T-helper 2 cell (primary cell): ENCODE measurements at places on chromosomes 4 and X.

- no peak for DNase-seq
These were observed 765.3 kb upstream of the GRIA3 start for GRCh38 chrX:122418758-122419157.

DNA sequence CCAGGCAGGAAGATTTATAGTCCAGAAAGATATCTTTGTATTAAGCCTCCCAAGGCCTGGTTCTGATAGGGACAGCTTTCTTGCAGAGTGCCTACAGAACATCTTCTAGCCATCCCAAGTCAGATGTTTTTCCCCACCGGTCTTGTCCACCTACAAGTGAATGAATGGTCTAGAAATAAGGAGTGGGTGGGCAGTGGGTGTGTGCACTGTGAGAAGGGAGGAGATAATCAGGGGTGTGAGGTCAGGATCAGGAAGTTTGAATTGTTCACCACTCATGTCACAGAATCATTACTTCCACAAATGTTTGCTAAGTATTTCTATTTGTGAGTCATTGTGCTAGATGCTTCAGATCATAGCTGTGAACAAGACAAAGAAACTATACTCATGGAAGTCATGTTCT lies 332.6 kb downstream of the NKX6-1 start:
- no peak for DNase-seq

GRCh38 chrX:20382518-20383297 lies 116.0 kb upstream of the RPS6KA3 start:
- no peak for DNase-seq

- DNase-seq, result no peak
These were observed 109.4 kb downstream of the EFHC2 start for GRCh38 chrX:44234116-44234515.

- DNase-seq, result no peak
These were observed 243.6 kb upstream of the DKK2 start for GRCh38 chr4:107279733-107280132.

- DNase-seq, result no peak
These were observed 171.0 kb upstream of the ATOH1 start for GRCh38 chr4:93657527-93657926.

- DNase-seq, result no peak
These were observed 82.9 kb downstream of the PDLIM5 start for GRCh38 chr4:94534401-94535312.

- DNase-seq, result no peak
These were observed 21.8 kb upstream of the TLL1 start for GRCh38 chr4:165851256-165851655.

- DNase-seq, result no peak
These were observed 334.0 kb downstream of the STIM2 start for GRCh38 chr4:27194599-27195176.

- DNase-seq, result no peak
These were observed 1564.8 kb downstream of the RPA4 start for GRCh38 chrX:98448524-98448923.

- no peak for DNase-seq
These were observed 136.8 kb downstream of the PCDH7 start for GRCh38 chr4:30856795-30857564.

DNA sequence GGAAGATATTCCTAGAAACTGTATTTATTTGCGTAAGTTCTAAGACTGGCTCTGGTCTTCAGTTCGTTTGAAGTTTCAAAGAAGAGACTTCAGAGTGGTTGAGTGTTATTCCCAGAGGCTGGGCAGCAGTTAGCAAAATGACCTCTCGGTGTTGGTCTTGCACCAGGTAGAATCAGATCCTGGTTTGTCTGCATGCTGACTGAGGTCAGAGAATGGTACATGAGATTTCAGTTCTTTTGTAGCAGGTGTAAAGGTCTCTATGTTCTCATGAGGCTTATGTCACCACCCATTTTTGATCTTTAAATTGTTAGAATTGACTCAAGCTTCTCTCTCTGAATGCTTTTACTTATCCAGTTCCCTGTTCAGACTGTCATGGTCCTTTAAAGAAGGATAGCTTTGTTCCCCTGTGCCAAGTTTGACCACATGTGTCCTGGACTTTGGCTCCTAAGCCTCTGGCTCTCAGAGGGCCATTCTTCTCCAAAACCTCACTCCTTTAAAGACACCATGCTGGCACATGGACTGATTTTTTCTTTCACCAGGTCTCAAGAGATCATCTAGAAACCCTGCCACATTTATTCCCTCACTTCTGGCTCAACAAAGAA lies 355.8 kb upstream of the BOD1L1 start:
- no peak for DNase-seq

DNA sequence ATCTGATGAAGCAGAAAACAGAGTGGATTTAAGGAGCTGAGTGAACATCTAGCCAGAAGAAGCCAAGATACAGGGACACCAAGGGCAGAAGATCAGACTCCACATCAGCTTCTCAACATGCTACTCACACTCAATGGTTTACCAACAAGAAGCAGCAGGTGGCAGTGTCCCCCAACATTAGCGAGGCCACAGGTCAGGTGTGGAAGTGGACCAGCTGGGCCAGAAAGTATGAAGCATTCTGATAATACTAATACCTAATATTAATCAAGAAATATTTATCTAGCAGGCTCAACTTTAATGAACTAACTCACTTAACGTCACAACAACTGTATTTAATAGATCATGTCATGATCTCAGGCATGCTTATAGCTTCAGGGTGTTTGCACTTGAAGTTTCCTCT lies 73.4 kb upstream of the TTC29 start:
- DNase-seq, result no peak

- no peak for DNase-seq
These were observed 55.7 kb downstream of the CD38 start for GRCh38 chr4:15833801-15834200.

GRCh38 chr4:182901337-182901736 lies 15.8 kb downstream of the DCTD start:
- DNase-seq, result no peak
